ENCODE measurements at places on chromosomes 3 and 15.

- DNase-seq: no peak
Measured at GRCh38 chr3:45704301-45704943, 15.2 kb downstream of the SACM1L start.

DNA sequence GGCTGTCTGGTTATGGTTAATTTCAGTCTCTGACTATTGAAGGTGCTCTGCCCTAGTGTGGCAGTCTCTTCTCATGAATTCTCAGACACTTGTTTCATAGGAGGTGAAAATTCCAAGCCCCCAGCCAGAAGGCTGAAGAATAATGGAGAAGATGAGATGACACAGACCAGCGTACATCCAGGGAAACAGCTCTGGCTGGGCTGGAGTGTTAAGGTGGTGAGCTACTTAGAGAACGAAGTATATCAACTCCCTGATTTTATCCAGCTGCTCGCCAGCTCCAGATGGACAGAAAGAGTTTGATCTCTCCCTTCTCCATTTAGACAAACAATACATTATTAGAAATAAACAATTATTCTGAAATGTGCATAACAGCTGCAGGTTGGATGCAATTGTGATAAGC is 494.5 kb upstream of the RGMA start:
- DNase-seq: no peak

DNA sequence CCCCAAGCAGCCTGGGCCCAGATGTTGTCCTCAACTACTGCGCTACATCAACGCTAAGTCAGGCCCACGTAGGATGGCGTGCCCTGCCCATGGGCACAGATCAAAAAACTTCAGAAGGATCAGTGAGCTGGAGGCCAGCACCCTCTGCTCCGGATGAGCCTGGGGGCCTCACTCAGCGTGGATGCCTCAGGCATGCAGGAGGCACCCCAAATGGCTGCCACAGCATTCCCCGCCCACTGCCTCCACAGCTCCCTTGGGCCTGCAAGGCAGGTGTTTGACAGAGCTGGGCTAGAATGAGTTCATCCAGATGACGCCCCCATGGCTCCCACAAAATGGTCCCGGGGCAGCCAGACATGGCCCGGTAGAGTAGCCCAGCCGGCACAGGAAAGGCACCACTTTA is 7.1 kb downstream of the ATP2B2 start:
- DNase-seq: no peak

DNA sequence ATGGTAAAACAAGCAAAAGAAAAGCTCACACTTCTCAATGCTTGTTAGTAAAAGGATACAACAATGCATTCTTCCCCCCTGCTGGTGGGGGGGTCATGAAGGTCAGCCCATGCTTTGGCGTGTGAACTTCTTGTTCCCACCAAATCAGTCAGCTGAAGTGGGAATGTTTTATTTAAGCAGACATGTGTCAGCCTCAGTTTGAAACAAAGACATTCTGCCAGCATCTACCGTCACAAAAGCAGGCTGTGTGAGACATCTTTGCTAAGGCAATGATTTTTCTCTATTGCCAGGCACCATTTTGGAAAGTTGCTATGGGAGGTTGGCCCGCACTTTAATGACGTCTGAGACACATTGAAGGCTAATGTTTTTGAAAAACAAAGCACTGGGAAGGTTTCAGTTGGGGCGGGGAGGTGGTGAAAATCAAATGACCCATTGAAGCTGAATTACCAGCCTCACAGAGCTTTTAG is 206.6 kb downstream of the TLE3 start:
- DNase-seq: no peak

GRCh38 chr3:120420360-120420759 is 30.4 kb downstream of the FSTL1 start:
- DNase-seq: no peak

DNA sequence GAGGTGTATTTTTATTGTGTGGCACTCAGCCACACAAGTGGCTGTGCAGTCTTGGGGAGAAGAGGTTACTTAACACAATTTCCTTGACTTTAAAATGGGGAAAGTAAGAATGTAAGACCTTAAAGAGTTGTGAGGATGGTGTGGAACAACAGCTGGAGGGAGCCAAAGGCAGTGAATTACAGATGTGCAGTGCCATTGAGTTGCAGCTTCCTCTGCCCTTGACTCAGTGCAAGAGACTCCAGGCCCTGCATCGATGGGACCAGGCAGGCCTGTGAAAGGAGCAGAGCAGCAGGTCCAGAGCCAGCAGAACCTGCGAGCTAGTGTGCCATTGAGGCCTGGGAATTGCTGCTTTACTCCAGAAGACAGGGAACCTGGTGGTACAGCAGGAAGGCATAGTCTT is 27.2 kb downstream of the EEFSEC start:
- DNase-seq: no peak
